Activated CD4-positive, alpha-beta T cell treated with anti-CD3 and anti-CD28 coated beads for 48 hours (primary cell): ENCODE measurements at places on chromosomes 12 and 14.

DNA sequence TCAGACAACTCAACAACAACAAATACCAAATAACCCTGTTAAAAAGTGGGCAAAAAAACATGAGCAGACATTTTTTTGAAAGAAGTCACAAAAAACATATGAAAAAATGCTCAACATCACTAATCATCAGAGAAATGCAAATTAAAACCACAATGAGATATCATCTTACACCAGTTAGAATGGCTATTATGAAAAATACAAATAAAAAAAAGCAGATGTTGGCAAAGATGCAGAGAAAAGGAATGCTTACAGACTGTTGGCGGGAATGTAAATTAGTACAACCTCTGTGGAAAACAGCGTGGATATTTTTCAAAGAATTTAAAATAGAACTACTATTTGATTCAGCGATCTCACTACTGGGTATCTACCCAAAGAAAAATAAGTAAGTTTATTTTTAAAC is 114.0 kb downstream of the SLC38A4 start:
- DNase-seq, result no peak

DNA sequence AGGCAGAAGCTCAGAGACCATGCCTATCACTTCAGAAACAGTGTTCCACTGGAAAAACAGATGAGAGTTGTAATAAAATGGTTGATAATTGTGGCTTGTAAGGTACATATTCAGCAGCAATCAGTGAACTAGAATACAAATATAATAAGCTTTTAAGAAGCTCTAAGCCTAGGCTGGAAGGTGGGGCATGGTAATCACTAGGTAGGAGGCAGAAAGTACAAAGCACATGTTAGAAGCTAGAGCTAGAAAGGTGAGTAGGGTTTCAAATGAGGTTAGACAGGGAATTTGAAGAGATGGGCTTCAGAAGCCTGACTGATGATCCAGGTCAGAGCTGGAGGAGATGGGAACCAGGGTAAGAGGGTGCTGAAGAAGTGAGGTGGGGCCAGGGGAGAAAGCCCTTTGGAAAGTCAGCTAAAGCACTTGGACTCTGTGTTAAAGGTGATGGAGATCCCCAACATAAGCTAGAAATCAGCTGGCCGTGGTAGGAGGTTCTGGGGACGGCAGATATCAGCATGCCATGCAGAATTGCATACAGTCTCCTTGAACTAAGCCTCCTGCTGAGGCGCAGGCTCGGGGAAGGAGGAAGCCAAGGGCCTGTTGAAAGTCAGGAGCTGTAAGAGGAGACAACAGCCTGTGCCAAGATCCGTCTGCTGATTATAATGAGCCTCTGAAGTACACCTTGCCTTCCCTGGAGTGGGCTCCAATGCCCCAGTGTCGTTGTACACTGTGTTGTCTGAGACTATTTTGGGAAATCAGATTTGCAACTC is 659.4 kb downstream of the BCL11B start:
- no peak for DNase-seq

DNA sequence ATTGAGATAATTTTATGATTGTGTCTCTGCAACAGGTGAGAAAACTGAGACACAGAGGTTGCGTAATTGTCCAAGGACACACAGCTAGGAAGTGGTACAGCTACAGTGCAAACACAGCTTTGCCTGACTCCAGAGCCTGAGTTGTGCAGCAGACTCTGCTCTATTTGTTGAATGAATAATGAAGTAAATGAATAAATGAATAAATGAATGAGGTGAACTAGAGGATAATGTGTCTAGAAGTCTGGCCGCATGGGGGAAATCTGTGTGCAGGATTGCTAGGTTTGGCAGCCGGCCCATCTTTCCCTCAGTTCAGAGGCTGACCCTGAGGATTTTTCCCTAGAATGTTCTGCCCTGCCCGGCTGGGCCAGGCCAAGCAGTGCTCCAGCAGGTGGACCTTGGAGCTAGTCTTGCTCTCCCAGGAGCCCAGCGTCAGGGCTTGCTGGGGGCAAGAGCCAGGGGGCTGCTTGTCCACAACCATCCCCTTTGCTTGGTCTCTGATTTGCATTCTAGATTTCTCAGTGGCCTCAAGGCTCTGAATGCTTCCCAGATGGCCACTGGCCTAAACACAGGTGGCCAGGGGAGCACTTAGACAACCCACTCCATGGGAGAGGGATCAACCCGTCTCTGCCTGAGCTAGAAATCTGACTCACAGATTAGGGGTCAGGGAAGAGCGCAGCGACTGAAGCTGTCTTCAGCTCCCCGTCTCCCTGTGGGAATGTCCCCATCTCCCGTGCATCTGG is 225.2 kb downstream of the C12orf75 start:
- DNase-seq, result no peak

- no peak for DNase-seq
Measured at GRCh38 chr12:112713471-112713870, 78.1 kb upstream of the RPH3A start.

DNA sequence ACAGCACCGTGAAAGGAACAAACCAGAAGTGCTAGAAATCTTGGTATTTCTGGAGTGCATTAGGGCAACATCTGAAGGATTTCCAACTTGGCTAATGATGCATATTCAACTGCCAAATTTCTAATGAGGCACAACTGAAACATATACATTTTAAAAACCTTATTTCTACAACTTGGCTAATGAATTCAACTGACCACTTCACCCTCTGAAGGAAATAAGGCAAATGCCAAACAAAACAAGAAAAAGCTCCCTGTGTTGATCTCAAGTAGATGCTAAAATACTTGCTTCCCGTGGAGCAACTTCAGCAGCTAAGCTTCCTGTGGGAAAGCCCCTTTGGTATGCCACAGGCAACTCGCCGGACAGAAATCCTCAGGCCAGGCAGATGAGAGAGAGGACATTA is 167.1 kb downstream of the TTC7B start:
- no peak for DNase-seq

DNA sequence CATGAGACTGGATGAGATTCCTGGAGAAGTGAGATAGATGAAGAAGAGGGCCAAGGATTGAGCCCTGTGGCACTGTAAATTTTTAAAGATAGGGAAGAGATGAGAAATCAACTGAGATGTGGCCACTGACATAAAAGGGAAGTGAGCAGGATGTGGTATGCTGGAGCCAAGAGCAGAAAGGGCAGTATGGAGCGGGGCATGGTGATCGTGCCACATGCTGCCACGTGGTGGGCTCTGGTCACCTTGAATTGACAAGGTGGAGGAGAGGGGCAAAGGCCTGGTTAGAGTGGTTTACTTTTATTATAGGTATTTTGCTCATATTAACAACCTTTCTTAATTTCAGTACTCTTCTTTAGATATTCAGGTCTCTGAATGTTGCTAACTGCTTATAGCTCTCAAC is 257.9 kb downstream of the NEDD1 start:
- no peak for DNase-seq

DNA sequence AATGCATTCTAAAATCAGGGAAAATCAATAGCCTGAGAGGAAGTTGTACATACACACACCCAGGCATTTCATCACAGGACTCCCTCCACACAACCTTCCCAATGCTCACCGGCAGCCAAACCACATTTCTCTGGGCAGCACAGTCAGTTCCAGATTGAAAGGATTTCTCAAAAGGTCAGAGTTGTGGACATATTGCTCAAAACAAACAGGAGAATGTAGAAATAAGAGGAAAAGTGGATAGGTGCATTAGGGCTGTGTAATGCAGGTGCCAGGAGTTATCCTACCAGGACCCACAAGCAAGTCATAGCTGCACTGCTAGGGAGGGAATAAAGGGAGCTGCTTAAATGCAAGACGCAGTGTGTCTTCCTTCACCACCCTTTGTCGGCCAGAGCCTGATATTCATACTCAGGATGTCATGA is 62.9 kb downstream of the GCH1 start:
- no peak for DNase-seq

DNA sequence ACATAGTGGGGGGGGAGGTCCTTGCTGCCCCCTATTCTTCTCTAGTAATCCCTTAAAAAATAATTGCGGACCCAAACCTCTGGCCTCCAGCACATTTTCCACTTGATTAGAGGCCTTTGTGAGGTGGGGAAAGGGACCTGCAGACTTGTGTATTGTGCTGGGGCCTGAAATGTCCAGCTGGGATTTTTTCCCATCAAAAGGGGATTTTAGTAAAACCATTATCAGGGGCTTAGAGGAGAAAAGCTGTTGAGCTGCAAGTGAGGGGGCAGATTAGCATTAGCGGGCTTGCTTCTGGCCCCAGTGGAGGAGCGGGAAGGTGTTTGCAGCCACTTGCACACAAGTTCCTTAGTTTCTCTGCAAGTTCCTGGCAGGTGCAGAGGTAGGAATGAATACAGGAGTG is 13.9 kb downstream of the FBXL14 start:
- no peak for DNase-seq

GRCh38 chr12:117486840-117487659 is 125.6 kb upstream of the NOS1 start:
- no peak for DNase-seq

DNA sequence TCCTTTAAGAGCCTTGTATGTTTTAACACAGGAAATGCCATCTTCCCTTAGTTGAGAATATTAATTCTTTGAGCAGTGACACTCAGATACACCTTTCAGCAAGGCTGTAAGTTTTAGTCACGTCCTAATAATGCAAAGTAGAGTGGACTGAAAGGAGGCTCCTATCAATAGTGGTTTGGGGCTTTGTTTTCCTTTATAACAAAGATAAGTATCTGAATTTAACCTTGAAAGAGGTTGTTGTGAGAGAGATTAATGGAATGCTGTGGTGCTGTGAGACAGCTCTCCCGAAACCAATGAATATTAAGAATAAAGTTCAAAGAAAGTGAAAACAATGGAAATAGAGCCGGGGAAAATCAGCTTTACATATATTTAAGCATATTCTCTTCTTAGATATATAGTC is 259.6 kb downstream of the ERC1 start:
- no peak for DNase-seq

- no peak for DNase-seq
Measured at GRCh38 chr14:61229475-61229888, 51.7 kb downstream of the TMEM30B start.

DNA sequence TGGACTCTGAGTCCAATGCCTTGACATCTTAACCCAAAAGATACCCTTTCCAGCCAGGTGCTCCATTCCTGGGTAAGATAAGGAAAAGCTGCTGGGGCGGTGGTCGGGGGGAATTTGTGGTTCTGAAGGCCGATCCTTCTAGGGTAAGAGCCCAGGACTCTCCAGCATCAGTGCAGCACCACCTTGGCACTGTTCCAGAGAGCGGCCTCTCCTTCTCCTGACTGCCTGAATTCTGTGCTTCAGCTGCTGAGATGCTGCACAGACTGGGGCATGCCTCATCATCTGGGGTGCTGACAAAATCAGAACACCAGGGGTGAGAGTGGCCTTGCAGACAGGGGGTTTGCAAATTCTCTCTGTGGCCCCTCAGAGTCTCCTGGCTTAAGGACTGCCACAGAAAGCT is 87.5 kb downstream of the SPTB start:
- no peak for DNase-seq

DNA sequence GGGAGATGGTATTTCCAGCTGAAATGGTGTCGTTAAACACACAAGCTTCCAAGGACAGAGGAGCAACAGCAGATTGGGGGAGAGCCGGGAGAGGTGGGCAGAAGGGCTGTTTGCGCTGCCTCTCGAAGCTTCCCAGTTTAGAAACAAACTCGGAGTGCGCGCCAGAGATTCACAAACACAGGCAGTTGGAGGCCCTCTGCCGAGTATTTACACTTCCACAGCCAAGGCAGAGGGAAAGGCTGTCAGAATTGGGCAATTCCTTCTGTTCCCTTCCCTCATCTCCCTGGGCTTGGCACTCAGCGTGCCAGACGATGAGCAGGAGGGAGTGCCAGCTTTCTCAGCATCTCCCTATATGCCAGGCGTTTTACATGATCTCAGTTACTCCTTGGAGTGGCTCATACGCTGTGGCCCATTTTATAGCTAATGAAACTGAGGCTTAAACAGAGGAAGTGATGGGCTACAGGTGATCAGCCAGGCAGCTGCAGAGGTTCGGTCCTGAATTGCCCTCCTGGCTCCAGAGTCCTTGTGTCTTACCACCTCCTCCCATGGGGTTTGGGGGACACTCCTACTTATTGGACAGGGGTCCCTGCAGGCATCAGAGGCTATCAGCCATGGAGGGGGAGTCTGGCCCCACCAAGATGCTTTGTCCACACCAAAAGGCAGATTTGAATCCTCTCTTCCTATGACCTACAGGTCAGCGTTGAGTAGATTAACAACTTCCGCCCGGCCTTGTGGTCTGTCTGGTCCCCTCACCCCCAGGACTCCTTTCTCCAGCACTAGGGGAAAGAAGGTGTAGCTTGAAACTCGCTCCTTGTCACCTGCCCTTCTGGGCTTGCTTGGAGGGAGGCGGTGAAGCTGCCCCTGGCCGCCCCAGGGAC is 3.1 kb downstream of the FAM222A start:
- no peak for DNase-seq

DNA sequence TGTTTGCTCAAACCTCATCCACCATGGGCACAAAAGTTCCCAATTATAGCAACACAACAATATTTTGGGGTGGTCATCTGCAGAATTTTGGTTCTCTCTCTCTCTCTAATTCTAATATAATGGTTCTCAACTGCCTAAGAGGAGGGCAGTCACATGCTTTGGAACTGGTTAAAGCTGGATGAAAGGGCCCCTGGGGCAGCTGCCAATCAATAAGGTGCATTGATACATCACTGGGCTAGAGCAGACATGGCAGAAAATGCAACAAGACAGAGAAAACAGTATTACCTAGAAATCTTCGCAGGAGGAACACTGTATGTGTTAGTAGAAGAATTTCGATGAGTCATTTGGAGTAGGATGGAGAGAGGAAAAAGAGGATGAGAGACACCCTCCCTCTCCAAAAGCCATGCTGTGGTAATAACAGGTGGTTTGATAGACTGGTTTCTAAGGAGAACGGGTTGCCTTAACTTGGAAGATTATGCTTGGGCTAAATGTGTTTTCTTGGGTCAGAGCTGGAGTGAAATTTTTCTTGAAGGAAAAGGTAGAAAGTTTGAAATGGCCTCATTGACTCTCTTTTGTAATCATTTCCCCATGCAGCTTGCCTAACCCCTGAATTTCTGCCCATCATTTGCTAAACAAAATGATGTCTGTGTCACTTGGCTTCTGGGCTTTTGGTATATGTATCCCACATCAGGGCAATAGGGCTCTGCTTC is 67.1 kb upstream of the HIF1A start:
- no peak for DNase-seq

GRCh38 chr14:100825713-100826331 is at the start of gene MEG3:
TSS of gene MEG3 (plus strand) at chr14:100826118.
- DNase-seq, result no peak

GRCh38 chr12:31819427-31819826 is 90.6 kb upstream of the AMN1 start:
- no peak for DNase-seq

- DNase-seq, result no peak
Measured at GRCh38 chr14:64158608-64159007, 135.6 kb downstream of the ESR2 start.

DNA sequence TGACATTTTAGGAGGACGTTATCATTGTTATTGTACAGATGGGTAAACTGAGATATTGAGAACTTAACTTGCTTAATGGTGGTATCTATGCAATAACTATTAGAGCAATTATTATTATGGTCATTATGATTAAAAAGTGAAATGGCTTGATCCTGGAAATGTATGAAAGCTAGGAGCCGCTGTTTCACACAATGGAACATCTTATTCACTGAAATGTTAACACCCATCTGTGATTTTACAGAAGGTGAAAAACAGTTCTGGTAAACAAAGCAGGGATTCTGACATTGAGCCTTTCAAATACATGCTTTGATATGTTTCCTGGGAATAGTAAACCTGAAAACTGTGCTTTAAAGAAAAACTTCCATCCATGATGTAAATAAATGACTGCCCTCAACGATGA is 261.4 kb downstream of the BTG1 start:
- DNase-seq, result no peak

- no peak for DNase-seq
Measured at GRCh38 chr12:104641862-104642261, 185.1 kb downstream of the CHST11 start.
